ENCODE measurements at places on chromosomes 11 and 22.
A peak's percentile ranks its signal among the peaks of the same experiment; 100 is the strongest.

DNA sequence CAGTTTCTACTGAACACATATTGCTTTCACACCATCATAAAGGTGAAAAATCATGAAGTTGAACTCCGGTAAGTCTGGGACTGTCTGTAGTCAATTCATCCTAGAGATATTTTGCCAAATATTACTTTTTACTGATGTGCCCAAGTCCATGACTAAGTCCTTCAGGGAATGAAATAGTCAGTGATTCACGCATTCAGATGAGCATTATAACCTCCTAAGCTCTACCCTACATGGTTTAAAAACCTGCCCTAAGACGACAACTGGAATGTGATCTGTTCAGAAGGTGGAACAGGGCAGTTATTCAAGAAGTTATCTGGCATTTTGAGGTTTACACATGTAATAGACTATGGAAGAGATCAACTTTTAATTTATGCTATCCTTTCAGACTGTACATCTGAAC is 125.6 kb downstream of the TRPC6 start:
- no peak for DNase-seq

- DNase-seq, result no peak
Observed at GRCh38 chr11:64455456-64456261, 96.7 kb downstream of the RPS6KA4 start.

GRCh38 chr11:28615542-28615941 is 507.4 kb downstream of the METTL15 start:
- no peak for DNase-seq

- no peak for DNase-seq
Observed at GRCh38 chr11:100612766-100613165, 74.3 kb upstream of the ARHGAP42 start.

DNA sequence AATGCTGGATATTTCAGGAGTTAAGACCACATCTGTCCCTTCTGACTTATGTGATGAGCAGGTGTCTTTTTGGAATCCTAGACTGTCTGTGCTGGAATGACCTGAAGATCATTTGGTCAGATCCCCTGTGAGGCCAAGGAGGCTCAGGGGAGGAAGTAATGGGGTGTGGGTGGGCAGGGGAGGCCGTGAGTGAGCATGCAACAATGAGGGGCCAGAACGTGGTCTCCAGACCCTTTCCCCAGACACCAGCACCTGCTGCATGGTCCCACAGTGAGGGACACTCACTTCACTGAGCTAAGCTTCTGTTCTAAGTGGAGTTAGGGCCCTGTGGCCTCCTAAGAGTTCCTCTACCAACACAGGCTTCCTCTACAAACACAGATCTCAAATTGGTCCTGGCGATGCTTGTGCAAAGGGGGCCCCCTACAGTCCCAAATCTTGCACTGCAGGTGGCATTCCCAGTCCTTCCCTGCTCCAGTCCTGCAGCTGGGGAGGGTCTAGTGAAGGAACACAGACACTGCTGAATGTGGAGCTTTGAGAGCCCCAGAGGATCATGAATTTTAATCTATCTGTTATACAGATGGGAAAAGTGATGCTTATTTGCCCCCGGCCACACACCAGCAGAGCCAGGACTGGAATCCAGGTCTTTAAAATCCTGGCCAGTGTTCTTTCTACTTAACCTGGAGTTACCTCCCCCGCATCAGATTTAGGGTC is 7.4 kb downstream of the USP2 start:
- peak; percentile 84 for DNase-seq

DNA sequence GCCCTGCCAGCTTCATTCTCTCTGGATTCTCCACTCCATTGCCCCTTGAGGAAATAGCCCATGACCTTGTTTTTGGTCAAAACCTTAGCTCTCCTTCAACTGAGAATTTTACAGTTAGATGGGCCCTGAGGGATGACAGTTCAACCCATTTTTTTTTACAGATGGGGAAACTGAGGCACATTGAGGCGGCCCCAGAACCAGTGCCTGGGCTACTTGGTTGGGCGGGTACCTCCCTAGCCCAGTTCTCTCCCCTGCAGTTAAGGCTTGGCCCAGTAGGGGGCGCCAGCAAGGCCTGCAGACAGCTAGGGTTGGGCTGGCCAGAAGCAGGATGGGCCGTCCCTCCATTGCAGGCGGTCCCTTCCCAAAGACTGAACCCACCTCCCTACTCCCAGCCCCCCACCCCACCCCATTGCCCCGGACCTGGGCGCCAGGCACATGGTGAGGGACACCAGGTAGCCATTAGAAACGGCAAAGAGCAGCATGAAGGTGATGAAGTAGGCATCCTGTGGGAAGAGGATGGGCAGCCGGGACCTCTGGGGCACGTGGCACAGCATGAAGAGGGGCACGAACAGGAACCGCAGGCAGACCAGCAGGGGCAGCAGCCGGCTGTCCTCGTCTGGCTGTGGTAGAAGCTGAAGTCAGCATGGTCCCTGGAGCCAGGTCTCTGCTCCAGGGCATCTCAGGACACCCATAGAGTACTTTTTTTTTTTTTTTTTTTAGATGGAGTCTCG is 7.6 kb downstream of the SLC29A2 start:
- DNase-seq, result peak; percentile 30

DNA sequence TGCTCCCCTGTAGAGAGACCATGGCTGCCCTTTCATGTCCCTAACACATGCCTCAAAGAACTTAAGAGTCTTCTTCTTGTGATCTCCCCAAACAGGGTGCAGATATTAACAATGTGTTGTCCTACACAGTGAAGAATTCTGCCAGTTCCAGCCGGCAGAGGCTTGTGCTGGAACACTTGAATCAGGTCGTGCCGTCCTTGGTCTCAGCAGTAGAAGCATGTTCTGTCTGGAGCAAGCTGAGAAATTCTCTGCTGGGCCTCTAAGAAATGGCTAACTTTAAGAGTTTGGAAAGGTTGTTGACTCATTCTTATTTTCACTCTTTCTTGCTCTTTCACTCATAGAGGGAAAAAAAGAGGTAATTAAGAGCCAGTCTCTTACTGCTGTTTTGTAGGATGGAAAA is 71.1 kb upstream of the SLC25A18 start:
- peak; percentile 24 for DNase-seq

- DNase-seq, result no peak
Observed at GRCh38 chr11:13884158-13884799, 78.2 kb upstream of the SPON1 start.

DNA sequence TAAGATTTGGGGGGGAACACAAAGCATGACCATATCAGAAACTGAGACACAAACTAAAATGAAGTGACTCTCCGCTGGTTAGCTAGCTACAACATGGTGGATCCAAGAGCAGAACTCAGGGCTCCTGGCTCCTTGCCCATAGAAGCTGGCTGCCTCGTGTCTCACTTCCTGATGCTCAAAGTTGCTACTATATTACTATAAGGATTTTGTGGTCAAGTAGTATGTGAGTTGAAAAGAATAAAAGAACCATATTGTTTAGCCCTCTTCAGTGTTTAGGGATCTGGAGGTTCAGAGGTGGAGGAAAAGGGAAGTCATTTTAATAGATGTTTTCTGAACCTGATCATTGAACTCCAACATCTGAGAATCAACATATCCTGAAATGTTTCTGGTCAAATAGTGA is 16.9 kb upstream of the SIK2 start:
- DNase-seq, result peak; percentile 76
